ENCODE measurements at places on chromosomes 12 and 14.

GRCh38 chr12:82942521-82942920 is 255.8 kb downstream of the TMTC2 start:
- DNase-seq = no peak

DNA sequence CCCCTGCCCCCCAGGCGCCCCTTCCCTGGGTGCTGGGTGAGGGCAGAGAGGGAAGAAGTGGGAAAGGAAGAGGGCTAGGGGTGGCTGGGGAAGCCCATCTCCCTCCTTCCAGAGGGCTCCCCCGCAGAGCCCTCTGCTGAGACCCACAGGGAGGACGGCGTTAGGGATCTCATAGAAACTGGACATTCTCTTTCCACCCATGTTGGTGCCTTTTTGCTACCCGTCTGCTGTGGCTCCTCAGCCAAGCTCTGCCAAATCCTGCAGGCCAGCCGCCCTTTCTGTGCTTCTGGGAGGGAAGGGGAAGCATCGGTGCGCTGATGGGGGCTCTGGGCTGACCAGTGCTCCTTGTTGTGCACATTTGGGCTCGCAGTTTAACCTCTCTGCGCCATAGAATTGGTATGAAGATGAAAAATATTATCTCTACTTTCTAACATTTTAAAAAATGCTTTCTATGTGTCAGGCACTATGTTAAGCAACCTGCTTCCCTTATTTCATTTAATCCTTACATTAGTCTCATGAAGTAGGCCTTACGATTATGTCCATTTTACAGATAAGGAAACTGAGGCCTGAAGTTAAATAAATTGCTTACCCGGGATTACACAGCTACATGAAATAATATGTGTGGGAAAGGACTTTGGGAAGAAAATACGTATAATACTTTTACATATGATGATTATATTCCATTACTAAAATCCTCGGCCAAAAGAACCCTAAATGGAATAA is 981 bp downstream of the SLC48A1 start:
- DNase-seq = no peak

DNA sequence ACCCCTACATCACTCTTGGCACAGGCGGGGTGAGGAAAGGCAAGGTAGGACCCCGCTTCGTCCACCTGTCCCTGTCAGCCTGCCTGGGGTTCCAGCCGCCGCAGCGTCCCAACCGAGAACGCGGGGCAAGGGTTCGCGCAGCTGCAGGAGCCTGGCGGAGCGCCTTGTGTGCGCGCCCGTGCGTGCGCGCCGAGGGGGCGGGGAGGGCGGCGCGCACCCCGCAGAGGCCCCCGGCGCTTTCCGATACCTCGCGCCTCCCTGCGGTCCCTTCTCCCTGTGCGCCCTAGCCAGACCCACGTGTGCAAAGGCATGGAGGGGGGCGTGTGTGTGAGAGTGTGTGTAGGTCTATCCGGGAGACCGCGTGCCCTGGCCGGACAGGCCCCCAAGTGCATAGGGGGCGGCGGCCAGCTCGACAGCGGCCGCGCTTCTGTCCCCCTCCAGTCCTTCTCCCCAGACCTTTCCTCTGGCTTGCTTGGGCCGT is 122.4 kb downstream of the TSPAN9 start:
- no peak for DNase-seq

DNA sequence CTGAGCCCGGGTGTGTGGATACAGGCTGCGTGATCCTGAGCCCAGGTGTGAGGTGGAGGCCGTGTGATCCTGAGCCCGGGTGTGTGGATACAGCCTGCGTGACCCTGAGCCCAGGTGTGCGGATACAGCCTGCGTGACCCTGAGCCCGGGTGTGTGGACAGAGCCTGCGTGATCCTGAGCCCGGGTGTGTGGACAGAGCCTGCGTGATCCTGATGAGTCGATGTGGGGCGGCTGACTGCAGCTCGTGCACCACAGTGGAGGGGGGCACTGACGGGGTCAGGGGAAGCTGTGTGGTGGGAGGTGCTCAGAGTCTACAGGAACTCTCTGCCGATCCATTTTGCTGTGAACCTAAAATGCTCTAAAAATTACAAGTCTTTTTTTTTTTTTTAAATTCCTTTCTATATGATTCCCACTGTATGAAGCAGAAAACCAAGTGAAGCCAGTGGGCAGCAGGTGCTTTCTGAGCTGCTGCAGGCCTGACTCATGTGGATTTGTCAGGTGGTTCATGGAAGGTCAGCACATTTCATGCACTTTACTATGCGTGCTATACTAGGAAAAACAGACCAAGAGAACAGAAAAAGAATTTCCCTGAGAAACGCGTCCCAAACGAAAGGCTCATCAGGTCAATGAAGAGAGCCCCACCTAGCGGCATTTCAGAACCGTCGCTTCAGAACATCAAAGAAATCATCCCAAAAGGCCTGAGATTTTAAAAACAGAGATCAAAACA is 19.3 kb downstream of the BRF1 start:
- peak; percentile 14 for DNase-seq

GRCh38 chr14:89028462-89029134 is 204.1 kb downstream of the TTC8 start:
- DNase-seq = no peak

GRCh38 chr12:92544322-92544721 is 158.5 kb upstream of the PLEKHG7 start:
- no peak for DNase-seq

DNA sequence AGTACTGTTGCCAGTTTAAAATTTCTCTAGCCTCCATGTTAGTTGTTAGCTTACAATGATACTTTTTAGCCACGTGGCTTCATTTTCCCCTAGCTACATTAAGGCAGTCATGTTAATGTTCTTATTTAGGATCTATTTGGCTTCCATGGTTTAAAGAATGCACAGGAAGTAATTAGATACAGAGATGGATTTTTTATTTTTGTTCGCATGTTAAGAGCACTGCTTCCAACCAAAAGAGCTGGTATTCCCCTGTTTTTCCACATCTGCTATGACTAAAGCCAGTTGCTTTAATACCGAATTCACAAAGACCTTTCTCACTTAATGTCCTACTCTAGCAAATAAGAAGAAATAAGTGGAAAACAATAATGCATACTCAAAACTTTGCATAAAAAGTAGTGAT is 45.1 kb downstream of the PRORP start:
- DNase-seq = peak; percentile 77

DNA sequence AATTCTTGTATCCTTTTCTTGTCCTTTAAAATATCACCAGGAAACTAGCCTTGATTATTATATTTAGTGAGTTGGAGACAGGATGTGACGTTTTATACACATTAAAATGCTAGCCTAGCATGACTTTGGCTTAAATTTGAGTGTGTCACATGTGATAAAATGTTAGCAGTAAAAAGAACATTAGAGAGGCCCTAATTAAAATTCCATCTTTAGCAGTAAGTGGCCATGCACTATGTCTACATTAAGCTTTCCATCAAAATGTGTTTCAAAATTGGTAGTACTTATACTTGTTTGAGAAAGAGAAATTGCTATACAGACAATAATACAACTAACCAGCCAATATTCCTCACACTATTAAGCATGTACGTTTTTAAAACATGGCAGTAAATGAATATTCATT is 29.9 kb upstream of the MGAT4C start:
- DNase-seq = no peak

DNA sequence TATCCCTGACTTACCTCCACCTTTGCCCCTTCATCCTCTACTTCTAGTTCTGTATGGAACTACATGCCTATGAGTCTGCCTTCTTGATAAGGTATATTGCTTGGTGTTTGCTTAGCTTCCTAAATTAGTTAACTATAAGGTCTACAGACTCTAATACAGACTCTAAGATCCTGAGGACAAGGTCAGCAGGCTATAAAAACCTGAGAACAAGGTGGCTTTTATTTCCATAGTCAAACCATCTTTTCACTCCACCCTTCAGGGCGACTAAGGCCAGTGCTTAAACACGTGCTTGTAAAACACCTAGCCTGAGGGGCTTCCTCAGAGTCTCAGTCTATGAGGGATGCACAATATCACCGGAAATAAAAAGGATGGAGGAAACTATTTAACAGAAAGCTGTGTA is 36.1 kb upstream of the COL2A1 start:
- no peak for DNase-seq

DNA sequence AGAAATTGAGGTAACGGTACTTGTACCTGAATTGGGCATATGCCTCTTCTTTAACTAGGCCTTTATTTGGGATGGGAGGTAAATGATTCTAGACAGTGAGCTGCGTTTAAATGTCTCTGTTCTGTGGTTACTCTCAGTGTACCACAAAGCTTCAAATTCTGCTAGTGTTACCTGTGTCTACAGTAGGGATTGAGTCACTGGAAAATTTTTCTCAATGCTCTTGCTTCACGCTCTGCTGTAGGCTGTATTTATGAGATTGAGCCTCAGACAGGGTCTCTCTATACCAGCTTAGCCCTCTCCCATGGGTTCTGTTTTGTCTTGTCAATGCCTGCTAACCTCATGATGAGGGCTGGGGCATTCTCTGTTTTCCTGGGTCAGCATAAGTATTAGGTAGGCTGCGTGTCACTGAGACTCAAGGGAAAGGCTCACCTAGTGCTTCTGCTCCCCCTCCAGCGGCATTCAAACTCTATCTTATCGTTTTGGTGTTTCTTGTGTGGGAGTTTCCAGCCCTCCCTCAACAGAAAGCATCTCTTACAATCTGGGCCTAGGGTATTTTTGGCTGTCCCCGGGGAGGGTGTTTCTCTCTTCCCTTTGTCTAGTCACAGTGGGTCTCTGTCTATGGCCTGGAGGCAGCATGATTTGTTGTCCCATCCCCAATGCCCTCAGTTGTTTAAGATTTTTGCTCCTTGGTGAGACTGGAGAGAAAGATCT is 285.8 kb downstream of the ADGRD1 start:
- no peak for DNase-seq

DNA sequence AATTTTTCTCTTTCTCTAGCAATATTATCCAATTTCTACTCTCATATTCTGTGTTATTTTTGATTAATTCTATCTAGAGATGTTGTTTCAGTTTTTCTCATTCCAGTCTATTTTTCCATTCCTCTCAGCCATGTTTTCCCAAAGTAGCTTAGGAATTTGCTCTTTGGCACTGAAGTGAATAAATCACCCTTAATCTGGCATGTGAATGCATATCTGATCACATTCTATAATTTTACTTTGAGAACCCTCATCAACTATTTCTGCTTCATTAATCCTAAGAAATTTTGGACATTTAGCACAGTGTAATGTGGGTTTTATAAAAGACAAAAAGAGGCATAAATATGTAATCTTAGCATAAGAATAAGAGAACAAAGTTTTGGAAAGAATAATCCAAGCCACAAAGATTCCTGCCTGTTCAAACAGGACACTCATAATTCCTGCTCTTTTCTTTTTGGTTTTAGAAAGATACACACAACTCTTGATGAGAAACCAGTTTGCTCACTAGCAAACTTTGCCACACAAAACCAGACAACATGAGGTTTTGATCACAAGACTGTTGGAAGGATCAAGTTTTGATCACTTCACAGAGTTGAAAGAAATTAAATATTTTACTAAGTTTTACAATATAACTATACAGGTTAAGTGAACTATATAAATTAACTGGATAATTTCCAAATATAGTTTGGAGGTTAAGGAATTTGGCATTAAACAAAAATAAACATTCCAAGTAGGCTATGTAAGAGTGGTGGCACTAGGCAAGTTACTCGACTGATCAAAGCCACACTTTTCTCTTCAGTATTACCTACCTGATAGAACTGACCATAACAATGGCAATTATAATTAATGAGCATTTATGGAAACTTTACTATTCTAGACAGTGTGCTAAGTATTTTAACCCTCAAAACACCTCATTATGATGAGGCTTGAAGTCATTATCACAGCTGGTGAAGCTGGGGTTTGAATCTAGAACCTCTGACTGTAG is 226.6 kb upstream of the TMTC1 start:
- no peak for DNase-seq

DNA sequence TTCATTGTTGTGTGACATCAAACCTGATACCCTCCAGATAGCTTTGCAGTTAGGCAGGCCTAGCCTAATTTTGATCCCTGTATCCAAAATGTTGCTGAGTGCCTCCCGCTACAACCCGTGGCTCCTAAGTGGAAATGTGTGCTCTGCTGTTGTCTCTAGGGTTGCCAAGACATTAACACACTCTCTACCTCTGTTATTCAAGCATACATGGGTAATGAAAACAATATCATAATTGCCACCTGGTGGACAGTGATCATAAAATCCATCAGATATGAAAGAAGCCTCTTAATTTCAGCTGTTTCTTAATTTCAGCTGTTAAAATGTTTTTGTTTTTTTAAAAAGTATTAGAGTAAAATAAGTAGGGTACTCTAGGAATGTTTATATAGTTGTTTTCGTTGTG is 93.5 kb downstream of the PLEKHA5 start:
- DNase-seq = no peak

DNA sequence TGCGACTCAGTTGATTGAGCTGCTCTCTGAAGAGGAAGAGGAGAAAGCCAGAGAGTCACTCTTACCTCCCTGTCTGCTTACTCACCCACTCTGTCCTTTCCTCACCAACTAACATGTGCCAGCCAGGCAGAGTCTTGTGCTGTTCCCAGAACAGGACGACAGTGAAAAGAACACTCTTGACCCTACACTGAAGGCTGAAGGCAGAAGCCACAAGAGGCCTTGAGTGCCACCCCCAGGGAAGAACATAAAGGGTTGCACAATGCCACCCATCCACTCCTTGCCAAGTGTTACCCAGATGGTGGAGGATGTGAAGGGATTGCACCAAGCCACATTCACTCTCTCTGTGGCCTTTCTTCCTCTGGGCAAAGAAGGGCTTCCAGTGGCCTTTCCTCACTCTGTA is 12.8 kb downstream of the ABHD4 start:
- no peak for DNase-seq

DNA sequence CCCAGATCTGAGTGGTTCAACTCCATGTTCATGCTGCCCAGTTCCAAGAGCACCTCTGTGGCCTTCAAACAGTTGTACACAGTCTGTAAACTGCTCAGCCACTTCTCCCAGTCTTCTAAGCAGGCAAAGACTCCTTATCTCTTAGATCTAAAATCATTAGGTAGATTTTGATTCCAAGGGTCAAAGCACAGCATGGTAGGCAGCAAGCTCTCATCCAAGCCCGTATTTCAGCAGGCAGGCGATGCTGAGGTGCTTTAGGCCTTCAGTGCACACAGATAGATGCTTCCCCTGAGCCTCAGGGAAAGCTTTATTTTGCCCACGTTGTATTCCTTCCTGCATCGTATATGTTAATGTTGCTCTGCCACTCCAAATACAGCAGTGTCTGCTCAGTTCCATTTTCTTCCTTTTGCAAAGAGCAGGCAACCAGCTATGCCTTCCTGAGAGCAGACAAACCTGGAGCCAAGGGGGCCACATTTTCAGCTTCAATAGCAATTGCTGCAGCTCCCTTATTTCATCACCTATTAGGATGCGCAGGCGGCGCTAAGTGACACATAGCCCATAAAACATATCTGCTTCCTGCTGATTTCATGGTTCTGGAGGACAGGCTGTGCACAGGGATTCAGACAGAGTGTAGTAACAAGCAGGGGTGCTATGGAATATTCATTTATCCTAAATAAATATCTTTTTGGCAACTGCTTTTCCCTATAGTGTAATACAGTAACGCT is 67.5 kb downstream of the ETV6 start:
- DNase-seq = peak; percentile 88
